CD4-positive, alpha-beta T cell treated with Interleukin-12 subunit alpha and Interleukin-12 subunit beta, for 1 hour (primary cell): ENCODE measurements at places on chromosomes 1 and 21.

- no peak for DNase-seq
These were observed 7.3 kb downstream of the KDM1A start for GRCh38 chr1:23026568-23026967.

DNA sequence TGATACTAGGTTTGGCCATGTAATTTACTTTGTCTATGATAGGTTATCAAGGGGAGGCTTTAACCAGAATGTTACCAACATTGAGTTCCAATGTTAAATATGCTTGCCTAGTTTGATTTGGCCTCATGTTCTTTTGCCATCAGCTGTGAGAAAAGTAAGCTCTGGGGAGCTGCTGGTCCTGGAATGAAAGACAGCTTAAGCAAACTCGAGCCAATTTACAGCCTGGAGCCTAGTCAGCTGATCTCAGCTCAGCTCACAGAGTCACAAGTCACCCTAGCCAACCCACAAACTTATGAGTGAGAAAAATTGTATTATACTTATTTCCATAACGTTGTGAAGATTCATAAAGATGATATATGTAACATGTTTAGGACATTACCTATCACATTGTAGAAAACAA is 426.7 kb downstream of the RWDD3 start:
- no peak for DNase-seq

- no peak for DNase-seq
These were observed 142.7 kb downstream of the CDC42BPA start for GRCh38 chr1:227175611-227176010.

GRCh38 chr1:111595807-111596206 is 23.8 kb upstream of the RAP1A start:
- no peak for DNase-seq

DNA sequence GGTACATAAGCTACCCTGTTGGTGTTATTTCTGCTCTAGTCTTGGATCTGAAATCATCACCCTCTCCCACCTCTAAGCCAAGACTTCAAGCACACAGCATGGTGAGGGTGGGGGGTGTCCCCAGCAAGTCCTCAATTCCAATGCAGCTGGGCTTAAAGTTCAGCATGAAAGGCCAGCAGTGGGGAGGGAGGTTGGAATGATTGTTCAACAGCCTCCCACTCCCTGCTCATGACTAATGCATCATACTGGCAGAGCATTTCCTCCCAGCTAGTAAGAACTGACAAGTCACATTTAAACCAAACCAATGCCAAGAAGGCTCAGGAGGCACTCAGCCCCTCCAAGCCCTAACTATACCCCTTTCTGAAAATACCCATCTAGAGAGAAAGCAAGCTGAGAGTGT is 50.1 kb downstream of the TIAM1 start:
- no peak for DNase-seq

GRCh38 chr1:193927550-193927949 is 741.1 kb upstream of the B3GALT2 start:
- no peak for DNase-seq

GRCh38 chr21:27526451-27526850 is 559.6 kb upstream of the ADAMTS5 start:
- no peak for DNase-seq

DNA sequence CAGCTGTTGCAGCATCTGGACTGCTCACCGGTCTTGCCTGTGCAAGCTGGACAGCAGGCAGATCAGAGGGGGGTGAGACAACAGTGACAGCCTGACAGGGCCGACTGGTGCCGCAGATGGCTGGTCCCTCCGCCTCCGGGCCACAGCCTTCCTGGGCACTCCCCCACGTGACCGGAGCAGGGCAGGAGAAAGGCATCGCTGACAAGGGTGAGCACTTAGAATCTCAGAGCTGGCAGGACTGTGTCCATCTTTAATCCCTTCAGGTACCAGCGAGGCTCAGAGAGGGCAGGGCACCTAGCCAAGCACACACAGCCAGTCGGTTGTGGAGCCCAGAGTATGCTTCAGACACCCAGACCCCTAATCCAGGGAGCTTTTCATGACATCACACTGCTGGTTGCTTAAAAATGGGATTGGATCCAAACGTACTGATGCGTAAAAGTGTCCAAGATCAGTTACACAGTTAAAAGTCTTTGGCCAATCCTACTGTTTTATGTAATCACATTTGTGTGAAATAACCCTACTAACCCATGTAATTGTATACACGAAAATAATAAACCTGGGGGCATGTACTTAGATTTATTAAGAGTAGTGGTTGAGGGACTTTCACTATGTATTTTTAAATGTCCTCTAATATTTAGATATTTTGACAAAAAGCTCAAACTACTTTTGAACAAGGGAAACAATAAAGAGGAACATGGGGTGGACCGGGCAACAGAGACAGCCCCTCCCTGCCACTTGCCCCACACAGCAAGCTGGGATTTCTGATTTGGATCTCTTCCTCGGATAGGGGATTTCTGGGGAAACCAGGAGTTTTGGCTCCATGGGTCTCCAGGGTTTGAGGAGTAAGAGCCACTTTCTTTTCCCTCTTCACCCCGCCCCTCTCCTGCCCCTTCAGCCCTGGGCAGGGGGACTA is 758 bp upstream of the CNTN2 start:
- no peak for DNase-seq

DNA sequence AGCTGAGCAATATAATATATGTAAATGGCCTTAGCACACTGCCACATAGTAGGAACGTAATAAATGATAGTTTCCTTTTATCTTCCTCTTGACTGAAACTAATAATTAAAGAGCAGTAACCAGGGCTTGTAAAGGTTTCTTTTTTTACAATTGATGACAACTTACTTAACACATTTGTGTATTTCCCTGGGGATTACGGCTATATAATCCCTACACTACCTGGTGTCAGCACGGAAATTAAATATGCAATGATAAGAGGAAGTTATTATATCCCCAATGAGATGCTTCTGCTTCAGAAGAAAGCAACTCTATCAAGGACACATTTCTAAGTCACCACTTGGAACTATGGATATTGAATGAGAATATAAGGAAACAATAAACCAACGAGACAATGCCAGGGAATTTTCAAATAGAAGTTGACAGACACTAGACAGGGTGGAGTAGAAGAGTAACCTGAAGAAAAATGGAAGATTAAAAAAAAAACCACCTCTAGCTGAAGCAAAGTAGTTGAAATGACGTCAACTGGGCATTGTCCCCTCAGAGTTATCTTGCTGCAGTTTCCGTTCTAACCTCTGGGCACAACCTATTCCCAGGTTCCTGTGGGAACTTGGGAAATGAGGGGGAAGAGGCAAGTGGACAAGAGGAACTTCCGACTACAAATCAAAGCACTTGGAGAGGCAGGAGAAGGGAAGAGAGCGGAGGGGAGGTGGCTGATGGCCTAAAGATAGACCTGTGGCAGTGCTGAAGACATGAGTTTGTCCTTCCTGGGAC is 66.5 kb downstream of the PLPP3 start:
- no peak for DNase-seq

DNA sequence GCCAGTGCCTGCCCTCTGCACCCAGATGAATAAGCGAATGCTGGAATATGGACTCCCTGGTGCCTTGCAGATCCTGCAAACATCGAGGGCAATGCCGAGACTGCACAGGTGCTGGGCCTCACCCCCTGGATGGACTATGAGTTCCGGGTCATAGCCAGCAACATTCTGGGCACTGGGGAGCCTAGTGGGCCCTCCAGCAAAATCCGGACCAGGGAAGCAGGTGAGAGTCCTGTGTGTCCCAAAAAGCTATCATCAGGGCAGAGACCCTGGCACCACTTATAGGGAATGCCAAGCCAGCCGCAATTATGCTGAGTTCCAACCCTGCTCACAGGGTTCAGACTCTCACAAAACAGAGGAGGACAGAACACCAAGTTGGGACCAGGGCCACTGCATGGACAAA is 17.2 kb downstream of the TMEM81 start:
- no peak for DNase-seq

DNA sequence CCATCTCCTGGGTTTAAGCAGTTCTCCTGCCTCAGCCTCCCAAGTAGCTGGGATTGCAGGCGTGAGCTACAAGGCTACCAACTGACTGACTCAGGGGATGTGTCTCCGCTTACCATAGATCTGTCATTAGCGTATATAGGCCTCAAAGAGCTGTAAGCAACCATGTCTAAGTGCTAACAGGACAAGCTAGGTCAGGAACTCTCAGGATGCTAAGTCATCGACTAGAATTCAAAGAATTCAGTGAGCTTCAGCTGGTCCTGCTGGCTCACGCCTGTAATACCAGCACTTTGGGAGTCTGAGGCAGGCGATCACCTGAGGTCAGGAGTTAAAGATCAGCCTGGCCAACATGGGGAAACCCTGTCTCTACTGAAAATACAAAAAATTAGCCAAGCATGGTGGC is 29.5 kb downstream of the CAPN2 start:
- no peak for DNase-seq

DNA sequence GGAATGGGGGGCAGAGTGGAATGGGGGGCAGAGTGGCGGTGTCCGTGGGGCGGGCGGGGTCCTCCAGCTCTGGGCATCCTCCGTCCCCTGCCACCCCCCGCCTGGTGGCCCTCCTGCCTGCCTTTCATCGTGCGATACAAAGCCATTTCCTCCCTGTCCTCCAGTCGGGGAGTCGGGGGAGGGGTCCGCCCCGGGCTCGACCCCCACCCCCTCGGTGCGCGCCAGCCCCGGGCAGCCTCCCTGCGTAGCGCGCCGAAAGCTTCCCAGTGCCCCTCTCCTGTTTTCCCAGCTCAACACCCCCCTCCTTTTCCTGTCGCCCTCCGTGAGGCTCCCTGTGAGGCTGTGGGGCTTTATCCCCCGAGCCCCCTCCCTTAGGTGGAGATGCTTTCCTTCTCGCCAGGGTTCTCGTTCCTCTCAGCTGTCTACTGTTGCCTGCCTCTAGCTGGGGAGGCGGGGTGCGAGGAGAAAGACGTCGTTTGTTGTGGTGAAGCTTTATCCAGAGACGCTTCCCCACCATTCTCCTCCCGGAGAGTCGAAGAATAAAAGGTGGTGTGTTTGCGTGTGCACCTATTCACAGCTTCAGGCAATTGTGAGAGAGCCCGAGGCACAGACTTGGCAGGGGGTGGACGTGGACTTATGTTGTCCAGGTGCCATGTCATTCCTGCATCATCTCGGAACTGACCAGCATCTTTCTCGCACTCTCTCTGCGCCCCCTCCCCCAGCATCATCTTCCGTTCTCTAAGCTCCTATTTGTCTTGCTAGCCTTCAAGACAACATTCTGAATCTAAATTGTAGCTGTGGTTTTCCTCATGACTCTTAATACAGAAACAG is 848 bp downstream of the DNM3 start:
- DNase-seq = peak; percentile 17

GRCh38 chr1:30725450-30726095 is 2.2 kb upstream of the MATN1 start:
- no peak for DNase-seq

GRCh38 chr21:33588485-33589335 is at the start of gene DONSON:
DONSON (minus strand) TSS chr21:33588684; CDS start chr21:33588641, 43 bp downstream.
- DNase-seq = peak; percentile 90

GRCh38 chr1:212285685-212286555 is 710 bp downstream of the PPP2R5A start:
- peak; percentile 72 for DNase-seq

DNA sequence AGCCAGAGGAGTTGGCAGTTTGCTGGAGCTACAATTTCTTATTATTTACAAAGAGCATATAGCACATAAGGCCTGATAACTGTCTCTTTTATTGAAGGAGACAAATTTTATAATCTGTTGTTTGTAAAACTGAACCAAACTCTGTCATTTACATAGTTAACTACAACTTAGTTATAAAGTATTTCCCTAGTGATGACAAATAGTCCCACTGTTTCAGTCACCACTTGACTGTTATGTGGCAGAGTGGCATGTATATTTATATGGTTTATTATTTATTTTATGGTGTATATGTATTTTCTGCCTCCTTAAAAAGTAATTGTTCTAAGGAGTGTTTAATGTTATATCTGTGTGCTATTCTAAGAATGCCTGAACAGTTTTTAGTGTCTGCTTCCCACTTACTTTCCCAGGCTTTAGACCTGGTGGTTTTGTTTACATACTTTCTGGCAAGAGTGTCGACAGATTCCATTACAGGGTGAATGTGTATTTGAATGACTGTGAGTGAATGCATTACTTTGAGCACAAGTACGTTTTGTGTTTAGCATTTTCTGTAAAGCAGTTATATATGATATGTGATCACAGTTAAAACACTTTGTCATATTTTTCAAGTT is 10.0 kb downstream of the TSEN15 start:
- DNase-seq = no peak

DNA sequence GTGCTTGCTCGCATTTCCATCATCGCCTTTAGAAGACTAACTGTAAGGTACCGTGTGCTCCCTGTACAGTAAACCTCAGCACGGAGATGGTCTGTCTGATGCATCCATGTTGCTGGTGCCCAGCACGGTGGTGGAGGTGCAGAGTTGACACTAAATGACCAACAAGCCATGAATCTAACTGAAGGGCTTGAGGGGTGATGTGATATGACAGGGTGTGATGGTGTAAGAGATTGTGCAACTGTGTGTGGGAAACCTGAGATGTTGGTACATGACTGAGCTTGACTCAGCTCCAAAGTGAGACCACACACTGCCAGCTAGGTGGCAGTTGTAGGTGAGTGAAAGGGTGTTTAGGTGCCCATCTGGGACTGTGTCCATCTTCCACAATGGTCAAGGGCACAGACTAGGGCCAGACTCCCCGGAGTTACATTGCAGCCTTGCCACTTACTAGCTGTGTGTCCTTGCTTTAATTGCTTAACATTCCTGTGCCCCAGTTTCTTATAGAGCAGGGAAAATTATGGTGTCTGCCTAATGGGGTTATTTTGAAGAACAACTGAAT is 21.4 kb downstream of the SLC2A1 start:
- DNase-seq = peak; percentile 32

GRCh38 chr1:94113589-94114226 is 7.2 kb downstream of the ABCA4 start:
- no peak for DNase-seq

- DNase-seq = no peak
These were observed 2.6 kb downstream of the LEFTY1 start for GRCh38 chr1:225886159-225887029.

DNA sequence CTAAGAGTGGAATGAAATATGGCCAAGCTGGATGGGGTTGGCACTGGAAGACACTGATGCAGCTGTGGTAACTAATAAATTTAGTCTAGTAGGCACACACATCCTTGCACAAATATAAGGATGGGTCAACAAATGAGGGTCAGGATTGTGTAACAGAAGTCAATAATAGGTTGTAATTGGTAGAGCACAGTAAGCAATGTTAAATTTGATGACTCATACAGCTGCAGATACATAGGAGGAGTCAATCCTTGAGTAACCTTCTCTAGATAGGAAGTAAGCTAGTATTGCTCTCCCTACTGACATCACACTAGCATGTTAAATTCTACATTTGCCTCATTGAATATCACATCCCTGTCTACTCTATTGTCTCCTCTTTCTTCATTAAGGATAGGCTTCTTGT is 332.1 kb downstream of the PTPRC start:
- no peak for DNase-seq

GRCh38 chr1:65247419-65248359 is 61.7 kb upstream of the DNAJC6 start:
- no peak for DNase-seq

- no peak for DNase-seq
These were observed 61.4 kb upstream of the S1PR1 start for GRCh38 chr1:101175466-101175865.

GRCh38 chr1:25614501-25615171 is 2.0 kb upstream of the MAN1C1 start:
- DNase-seq = no peak

GRCh38 chr1:226677027-226678020 is 61.8 kb downstream of the ITPKB start:
- DNase-seq = peak; percentile 82
